Breast epithelium (tissue), 4 donors: ENCODE measurements at places on chromosomes 2 and 18. TPM values are rescaled to one million over a fixed set of nuclear protein-coding genes. Genes with fewer than 3 reads are reported as not detected.

DNA sequence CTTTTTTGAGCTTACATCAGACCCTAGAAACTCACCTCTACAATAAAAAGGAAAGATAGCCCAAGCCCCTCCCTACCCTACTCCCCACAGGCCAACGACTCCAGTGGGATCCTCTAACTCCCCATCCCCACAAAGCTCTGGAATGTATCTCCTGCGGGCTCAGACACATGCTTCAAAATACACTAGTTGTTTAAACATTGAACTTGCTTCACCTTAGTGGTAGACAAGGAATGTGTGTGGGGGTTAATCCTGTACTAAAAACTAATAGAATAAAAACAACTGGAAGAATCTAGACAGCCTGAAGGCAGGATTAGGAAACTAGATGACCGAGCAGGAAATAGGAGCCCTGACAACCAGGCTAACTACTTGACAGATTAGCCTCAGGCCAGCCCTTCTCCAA, 211.5 kb downstream of the SUCLG1 start:
- DNase-seq, result peak; percentile 46
- H3K27me3 ChIP-seq, result no peaks in the 10 kb centered on the region
- peak overlapping the region; percentile 34 for H3K27ac ChIP-seq
- no peaks in the 10 kb centered on the region for H3K4me1 ChIP-seq
- no peaks in the 10 kb centered on the region for H3K36me3 ChIP-seq

The CD226 gene
- total RNA-seq, result 4.9 TPM

GRCh38 chr2:191645434-191646162, 32.3 kb upstream of the NABP1 start:
- H3K4me3 ChIP-seq, result no peak overlapping the region
- no peaks in the 10 kb centered on the region for H3K27me3 ChIP-seq
- H3K4me1 ChIP-seq, result no peaks in the 10 kb centered on the region

DNA sequence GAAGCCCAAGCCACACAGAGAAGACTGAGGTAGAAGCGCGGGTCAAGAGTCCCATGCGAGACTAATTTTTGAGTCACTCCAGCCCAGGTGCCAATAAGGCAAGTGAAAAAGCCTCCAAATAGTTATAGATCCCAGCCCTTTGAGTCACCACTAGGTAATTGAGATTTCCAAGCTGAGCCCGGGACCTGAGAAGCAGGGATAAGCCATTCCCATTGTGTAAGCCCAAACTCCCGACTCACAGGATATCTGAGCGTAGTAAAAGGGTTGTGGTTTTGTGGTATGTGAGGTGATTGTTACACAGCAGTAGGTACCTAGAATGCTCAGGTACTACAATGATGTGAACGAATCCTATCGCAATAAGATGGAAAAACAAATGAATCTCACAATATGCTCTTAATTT, 560.7 kb downstream of the DSC3 start:
- H3K4me1 ChIP-seq, result no peaks in the 10 kb centered on the region
- no peak for DNase-seq
- no peaks in the 10 kb centered on the region for H3K36me3 ChIP-seq
- H3K27me3 ChIP-seq, result no peaks in the 10 kb centered on the region
- no peak overlapping the region for H3K27ac ChIP-seq
- no peak overlapping the region for H3K4me3 ChIP-seq

DNA sequence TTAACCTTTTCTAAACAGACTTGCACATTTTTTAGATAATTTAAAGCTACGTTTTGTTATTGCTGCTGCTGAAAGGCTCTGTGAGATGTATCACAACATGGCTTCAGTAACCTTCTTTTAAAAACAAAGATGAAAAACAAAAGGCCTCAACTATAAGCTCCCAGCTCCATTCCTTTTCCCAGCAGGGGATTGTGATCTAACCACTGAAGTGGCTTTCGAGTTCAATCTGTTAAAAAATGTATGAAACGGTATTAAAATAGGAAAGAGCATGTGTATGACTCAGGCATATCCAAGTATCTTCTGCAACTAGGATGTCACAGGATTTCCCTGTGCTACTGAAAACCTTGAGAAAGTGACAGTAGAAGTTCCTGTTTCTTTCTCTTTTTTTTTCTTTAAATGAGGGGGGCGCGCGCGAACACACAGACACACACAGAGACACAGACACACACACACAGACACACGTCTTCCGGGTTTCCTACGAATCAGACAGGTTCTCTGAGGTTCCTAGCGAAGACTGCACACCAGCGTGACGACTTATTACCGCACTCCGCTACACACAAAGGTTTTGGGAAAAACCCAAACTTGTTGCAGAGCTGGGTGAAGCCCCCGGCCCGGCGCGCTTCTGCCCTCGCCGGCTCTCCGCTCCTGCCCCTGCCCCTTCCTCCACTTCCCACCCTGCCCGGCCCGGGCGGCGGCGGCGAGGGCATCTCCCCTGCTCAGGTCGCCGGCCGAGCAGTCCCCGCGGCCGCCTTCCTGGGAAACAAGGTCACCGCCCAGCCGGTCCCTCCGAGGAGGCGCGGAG, 86.8 kb downstream of the RBMS1 start:
- no peaks in the 10 kb centered on the region for H3K36me3 ChIP-seq
- H3K27ac ChIP-seq, result peak overlapping the region; percentile 95
- DNase-seq, result peak; percentile 51
- no peaks in the 10 kb centered on the region for H3K4me1 ChIP-seq
- H3K27me3 ChIP-seq, result no peaks in the 10 kb centered on the region

GRCh38 chr2:23041443-23041842, 343.5 kb upstream of the KLHL29 start:
- no peak overlapping the region for H3K27ac ChIP-seq
- no peaks in the 10 kb centered on the region for H3K4me1 ChIP-seq
- no peaks in the 10 kb centered on the region for H3K36me3 ChIP-seq
- no peak for DNase-seq
- no peak overlapping the region for H3K4me3 ChIP-seq

The NTSR2 gene
- total RNA-seq, result not detected

The L3MBTL4 gene
- total RNA-seq, result 23.0 TPM

DNA sequence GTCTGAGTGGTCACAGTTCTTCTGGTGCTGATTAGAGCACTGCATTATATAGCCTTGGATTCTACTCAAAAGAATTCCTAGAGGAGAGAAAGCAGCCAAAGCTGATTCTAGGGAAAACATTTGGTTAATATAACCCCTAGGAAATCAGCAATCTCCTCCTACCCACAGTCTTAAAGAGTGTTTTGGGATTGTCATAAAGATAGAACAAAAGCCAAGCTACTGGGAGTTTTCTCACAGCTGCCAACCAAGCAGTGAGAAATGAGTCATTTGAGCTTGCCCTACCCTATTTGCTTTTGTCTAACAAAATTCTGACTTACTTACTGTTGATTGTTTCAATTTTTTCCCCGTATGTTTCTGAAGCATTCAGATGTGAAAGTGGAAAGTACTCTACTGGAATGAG, 469.3 kb downstream of the PLCL1 start:
- H3K36me3 ChIP-seq, result no peaks in the 10 kb centered on the region
- no peaks in the 10 kb centered on the region for H3K27me3 ChIP-seq
- H3K27ac ChIP-seq, result no peak overlapping the region
- H3K4me1 ChIP-seq, result no peaks in the 10 kb centered on the region
- no peak for DNase-seq

The NEU2 gene
- not detected for total RNA-seq

GRCh38 chr2:207467716-207468347, 61.9 kb upstream of the CREB1 start:
- DNase-seq, result no peak
- H3K27ac ChIP-seq, result peak overlapping the region; percentile 48
- H3K27me3 ChIP-seq, result no peaks in the 10 kb centered on the region

GRCh38 chr2:174004905-174005605, 39.9 kb upstream of the SP3 start:
- no peaks in the 10 kb centered on the region for H3K4me1 ChIP-seq
- no peaks in the 10 kb centered on the region for H3K27me3 ChIP-seq
